Fibroblast of the aortic adventitia (primary cell): ENCODE measurements at places on chromosomes 4 and X. TPM values are rescaled to one million over a fixed set of nuclear protein-coding genes. Genes with fewer than 3 reads are reported as not detected.

IDUA gene
- 20.3 and 21.7 TPM in 2 replicates for total RNA-seq

ARHGAP10 gene
- 32.1 and 45.0 TPM in 2 replicates for total RNA-seq

MAGEE2 gene
- total RNA-seq: not detected in 2 replicates

TCEAL9 gene
- total RNA-seq: 225 and 327 TPM in 2 replicates

STS gene
- total RNA-seq: 4.0 and 13.3 TPM in 2 replicates

COX7B2 gene
- not detected in 2 replicates for total RNA-seq

XPNPEP2 gene
- total RNA-seq: 3.6 and 5.7 TPM in 2 replicates

GSTCD gene
- 8.6 and 21.0 TPM in 2 replicates for total RNA-seq

HDAC6 gene
- 17.3 and 33.7 TPM in 2 replicates for total RNA-seq

PLAC1 gene
- 0.09 TPM in 1 of 2 replicates, not detected in the other for total RNA-seq

MRPS18C gene
- total RNA-seq: 8.7 and 26.1 TPM in 2 replicates

VCX2 gene
- not detected in 2 replicates for total RNA-seq

TRPC3 gene
- total RNA-seq: 0.45 and 0.49 TPM in 2 replicates

ZCCHC18 gene
- 0.27 and 2.4 TPM in 2 replicates for total RNA-seq

PDLIM3 gene
- 3.0 and 10.1 TPM in 2 replicates for total RNA-seq

HPGDS gene
- not detected in 2 replicates for total RNA-seq

TLR3 gene
- total RNA-seq: 3.3 and 11.6 TPM in 2 replicates

YY2 gene
- 0.16 and 2.4 TPM in 2 replicates for total RNA-seq

MTTP gene
- 0.09 and 0.25 TPM in 2 replicates for total RNA-seq

DCLK2 gene
- total RNA-seq: 4.5 and 7.1 TPM in 2 replicates

STAG2 gene
- 85.5 and 88.7 TPM in 2 replicates for total RNA-seq

PRRG1 gene
- total RNA-seq: 10.0 and 15.3 TPM in 2 replicates

FGF13 gene
- total RNA-seq: 5.6 and 26.5 TPM in 2 replicates

LUZP4 gene
- not detected in 2 replicates for total RNA-seq

NCAPG gene
- total RNA-seq: 2.0 and 60.1 TPM in 2 replicates

SYP gene
- 0.16 and 0.18 TPM in 2 replicates for total RNA-seq

STATH gene
- total RNA-seq: 0.72 TPM in 1 of 2 replicates, not detected in the other

LRIT3 gene
- under 0.01 TPM in 1 of 2 replicates, not detected in the other for total RNA-seq

PAGE5 gene
- not detected in 2 replicates for total RNA-seq

SLC4A4 gene
- total RNA-seq: 2.1 and 2.4 TPM in 2 replicates

GPR119 gene
- not detected in 2 replicates for total RNA-seq

USP51 gene
- total RNA-seq: 2.2 and 3.8 TPM in 2 replicates

HTN3 gene
- not detected in 2 replicates for total RNA-seq

STOX2 gene
- 1.1 and 1.5 TPM in 2 replicates for total RNA-seq

CLDN2 gene
- total RNA-seq: not detected in 2 replicates

NR3C2 gene
- 2.4 and 4.7 TPM in 2 replicates for total RNA-seq

ADH1B gene
- 535 and 1,346 TPM in 2 replicates for total RNA-seq

UGT8 gene
- 0.27 and 0.33 TPM in 2 replicates for total RNA-seq

TMEM131L gene
- 8.7 and 10.8 TPM in 2 replicates for total RNA-seq

ZNF185 gene
- 1.1 and 4.7 TPM in 2 replicates for total RNA-seq
